Stimulated activated CD4-positive, alpha-beta T cell treated with anti-CD3 and anti-CD28 coated beads, Interleukin-4, amount 100 ng/mL, for 48 hours (primary cell): ENCODE measurements at places on chromosomes 5 and 9.
A peak's percentile ranks its signal among the peaks of the same experiment; 100 is the strongest.

DNA sequence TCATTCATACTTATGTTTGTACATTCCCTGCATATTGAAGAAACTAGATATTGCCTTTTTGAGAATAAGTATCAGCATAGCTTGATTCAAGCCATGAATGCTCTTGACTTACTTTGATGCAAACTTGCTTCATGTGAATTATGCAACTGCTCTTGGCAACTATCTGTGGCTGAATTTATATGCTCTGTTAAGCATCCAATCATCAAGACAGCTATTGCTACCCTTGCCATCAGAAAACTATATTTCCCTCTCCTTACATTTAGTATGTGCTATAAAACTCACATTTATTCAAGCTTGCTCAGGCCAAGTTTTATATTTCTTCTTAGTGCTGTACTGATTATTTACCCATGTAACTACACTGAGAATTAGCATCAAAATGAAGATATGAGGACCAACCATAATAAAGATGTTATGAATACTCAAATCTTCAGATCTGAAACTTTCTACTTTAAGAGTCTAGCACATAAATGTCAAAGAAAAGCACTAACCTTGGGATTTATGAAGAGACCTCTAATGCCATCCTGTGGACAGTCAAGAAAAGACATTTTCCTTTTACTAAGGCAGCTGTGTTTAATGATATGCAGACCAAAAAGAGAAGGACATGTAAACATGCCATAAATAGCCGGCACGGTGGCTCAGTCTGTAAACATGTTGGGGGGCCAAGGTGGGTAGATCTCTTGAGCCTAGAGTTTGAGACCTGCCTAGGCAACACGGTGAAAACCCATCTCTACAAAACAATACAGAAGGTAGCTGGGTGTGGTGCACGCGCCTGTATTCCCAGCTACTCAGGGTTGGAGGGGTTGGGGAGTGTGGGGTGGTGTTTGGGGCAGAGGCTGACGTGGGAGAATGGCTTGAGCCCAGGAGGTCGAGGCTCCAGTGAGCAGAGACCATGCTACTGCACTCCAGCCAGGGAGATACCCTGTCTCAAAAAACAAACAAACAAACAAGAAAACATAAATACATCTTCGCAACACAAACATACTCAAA, 267.0 kb upstream of the TYRP1 start:
- no peak for DNase-seq

- DNase-seq: peak; percentile 56
Observed at GRCh38 chr9:89593727-89594427, 10.9 kb upstream of the GADD45G start.

DNA sequence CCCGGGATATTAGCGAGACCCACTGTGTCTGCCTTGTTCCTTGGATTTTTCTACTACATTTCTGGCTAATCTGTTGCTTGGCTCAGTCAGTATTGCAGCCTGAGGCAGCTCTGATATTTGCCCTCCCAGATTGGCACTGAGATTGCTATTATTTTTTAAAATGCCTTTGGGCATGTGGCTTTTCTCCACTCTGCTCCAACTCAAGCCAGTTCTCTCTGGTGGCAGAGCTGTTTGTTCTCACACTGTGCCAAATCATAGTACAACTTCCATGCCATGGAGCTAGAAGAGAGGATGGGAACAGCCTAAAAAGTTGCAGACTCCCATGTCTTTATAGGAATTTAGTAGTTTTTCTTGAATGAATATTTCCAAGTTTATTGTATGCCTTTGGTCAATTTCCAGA, 155.9 kb upstream of the ATP10B start:
- no peak for DNase-seq

GRCh38 chr9:87405677-87406542, 91.8 kb upstream of the DAPK1 start:
- DNase-seq: no peak

DNA sequence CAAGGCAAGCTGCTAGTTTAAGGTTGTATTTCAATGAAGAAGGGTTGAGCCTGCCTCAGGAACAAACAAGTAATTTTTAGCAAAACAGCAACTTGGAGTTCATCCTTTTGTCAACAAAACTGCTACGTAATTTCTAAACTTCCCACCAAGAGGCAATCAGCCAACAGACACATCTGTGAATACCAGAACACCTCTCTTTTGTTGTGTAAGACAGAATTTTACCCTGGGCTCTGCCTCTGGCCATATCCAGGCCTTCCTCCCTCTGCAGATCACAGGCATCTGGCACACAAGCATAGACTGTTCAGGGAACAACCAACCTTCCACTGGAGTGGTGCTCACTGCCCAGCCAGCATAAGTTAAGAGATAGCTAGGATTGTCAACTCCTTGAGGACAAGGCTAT, 409.0 kb downstream of the SPOCK1 start:
- DNase-seq: no peak

DNA sequence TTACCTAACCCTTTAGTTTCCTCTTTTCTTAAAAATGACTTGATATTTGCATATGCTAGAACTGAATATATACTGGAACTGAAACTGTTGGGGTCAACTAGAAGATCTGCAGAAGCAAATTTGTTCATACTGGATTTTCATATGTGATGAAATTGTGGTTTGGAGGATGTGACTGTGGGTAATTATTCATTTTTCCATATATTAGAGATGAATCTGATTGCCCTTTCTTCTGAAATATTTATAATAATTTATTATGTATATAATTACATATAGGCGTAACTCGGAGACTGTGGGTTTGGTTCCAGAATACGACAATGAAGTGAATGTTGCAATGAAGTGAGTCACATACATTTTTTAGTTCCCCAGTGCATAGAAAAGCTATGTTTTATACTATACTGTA, 149.1 kb downstream of the ATP10B start:
- no peak for DNase-seq

DNA sequence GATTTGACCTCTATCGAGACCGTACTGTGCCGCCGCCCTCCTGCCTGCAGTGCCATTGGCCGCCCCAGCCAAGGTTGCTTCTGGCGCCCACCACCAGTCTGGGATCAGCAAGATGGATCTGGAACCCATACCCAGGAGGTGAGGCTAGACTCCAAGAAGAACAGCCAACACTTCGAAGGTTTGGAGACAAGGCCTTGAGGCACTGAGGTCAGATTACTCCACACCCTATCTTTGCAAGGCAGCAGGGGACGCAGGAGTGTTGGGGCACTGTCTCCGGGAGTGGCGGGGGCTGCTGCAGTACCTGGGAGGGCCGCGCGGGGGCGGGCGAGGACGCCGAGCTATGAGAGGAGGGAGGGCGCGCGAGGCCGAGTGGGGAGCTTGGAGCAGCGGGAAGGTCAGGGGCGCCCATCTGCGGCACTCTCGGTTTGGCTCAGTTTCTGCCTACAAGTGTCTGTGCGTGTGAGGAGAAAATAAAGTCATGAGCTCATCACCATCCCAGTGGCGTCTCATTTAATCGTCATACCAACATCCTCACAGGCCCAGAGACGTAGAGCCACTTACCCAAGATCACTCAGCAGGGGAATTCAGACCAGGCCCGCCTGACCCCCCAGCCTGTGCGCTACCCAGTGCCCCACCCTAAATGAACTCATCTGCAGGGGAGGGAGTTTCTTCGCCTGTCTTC, 20.5 kb upstream of the PSD2 start:
- peak; percentile 86 for DNase-seq

- no peak for DNase-seq
Observed at GRCh38 chr5:77438071-77438470, 54.0 kb downstream of the WDR41 start.

DNA sequence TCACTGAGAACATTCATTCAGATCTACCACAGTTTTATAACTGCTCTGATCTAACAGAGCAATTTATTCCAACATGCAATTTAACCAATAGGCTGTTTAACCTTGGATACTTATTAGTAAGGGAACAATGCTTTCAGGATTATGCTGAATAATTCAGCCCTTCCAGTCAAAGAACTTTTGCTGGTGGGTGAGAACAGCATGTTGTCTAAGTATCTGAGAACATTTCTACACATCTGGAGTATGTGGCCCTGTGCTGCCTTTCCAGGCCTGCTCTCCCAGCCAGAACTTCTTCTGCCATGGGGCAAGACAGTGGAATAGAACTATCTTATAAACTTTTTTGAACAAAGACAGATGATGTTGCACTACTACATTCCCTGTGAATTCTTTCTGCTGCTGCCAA, 55.8 kb downstream of the NFIB start:
- no peak for DNase-seq

DNA sequence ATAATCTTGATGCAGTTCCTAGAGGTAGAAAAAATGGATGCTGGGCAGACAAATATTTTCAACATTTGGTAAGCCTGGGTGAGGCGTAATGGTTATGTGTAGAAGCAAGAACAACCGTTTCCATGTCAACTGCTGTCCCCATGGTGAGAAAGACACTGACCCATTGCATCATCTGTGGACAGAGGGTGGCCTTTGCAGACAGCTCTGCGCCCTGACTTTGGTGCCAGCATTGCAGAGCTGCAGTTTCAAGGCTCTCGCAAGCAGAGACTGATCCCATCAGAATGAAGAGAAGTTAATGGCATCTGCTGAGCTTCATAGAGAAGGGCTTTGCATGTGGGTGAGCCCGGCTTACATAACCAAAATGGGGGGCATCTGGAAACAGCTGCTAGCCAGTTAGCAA, 179.0 kb upstream of the ADRA1B start:
- DNase-seq: no peak

DNA sequence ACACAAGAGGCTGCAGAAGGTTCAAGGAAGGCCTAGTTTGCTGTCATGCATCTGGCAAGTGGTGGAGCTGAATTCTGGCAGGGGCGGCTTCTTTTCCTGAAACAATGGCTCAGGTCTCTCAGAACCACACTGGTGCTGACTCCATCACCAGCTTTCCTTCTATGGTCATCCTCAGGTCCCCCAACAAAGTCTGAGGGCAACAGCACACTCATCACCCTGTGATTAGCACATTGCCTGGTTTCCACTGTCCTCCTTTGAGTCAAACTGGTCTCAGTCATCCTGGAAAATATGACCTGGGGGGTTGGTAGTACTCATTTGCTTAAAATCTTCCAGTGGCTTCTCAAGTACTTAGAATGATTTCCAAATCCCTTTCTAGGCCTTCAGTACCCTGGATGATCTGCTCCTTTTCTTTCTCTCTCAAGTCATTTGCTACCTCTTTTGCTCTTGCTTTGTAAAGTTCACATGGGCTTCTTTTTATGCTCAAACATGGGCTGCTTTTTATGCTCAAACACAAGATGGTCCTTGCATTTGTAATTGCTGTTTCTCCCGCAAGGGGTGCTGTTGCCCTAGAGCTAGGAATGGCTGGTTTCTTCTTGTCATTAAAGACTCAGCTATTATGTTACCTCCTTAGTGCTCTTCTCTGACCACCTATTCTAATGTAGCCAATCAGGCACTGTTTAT, 144.9 kb downstream of the ALDH1A1 start:
- DNase-seq: no peak

- no peak for DNase-seq
Observed at GRCh38 chr9:75376680-75377254, 288.5 kb downstream of the OSTF1 start.

- DNase-seq: no peak
Observed at GRCh38 chr5:113478691-113479090, 9.6 kb downstream of the MCC start.

DNA sequence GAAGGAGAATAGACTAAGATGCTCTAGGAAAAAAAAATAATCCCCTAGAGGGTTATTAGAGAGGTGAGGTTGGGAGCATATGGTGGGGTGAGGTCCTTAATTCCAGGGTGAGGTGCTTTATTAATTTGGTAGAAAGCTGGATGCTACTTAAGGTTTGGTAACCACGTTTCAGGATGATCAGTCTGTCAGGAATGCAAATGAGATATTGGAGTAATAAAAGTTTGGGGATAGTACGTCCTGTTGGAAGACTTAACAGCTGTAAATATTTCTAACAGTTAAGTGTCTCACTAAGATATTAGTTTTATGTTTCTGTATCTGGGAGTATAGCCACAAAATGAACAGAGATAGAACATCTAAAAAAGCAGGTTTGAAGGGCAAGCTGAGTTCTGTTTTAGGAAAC, 578.9 kb downstream of the CETN3 start:
- no peak for DNase-seq

DNA sequence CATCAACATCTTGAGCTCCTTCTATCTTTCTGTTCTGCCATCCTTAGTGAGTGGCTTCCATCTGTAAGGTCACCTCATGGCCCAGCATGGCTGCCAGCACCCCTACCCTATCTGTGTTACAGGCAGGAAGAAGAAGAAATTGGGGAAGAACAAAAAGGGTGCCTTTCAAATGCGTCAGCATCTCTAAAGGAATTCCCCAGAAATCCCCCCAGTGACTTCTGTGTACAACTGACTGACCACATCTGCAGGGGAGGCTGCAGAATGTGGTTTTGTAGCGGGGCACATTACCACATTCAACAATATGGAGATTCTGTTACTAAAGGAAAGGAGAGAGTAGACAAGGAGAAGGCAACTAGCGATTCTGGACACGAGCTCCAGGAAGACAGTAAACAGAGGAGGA, 40.1 kb downstream of the ALG2 start:
- no peak for DNase-seq

GRCh38 chr5:157721159-157721558, 10.1 kb upstream of the THG1L start:
- DNase-seq: no peak

DNA sequence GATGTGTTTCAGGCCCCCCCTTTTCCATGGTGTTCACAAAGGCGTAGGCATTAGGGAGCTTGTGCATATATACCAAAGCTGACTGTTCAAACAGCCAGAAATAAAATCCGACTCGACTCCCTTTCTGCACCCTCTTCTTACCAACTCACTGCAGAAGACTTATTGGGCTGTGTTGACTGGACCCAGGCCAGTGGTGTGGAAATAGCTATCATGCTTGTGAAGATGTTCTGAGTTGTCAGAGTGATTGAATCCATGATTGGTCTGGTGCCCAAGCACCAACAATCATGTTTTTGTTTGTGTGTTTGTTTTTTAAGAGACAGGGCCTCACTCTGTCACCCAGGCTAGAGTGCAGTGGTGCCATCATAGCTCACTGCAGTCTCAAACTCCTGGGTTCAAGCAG, 21.6 kb downstream of the TJP2 start:
- no peak for DNase-seq

- DNase-seq: no peak
Observed at GRCh38 chr9:122219856-122220672, 8.7 kb downstream of the LHX6 start.
